ENCODE measurements at places on chromosomes 7 and 10.
A peak's percentile ranks its signal among the peaks of the same experiment; 100 is the strongest.

GRCh38 chr10:99234041-99234790 lies 1.4 kb downstream of the HPSE2 start:
- DNase-seq, result peak; percentile 42

DNA sequence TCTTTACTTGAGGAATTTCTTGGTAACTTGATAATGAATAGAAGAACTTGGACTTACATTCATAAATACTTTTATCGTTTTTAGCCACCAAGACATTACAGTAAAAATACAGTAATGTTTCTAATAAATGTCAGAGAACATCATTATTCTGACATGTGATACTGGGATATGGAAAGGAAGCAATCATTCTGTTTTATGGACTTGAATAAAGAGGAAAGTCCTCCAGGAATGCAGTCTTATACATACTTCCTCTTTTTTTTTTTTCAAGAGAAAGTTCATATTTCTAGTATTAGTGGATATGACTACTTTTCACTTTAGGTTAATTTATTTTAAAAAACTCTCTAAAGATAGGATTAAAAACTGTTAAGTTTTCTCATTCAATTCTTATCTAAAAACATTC lies 220.0 kb upstream of the SEMA3C start:
- DNase-seq, result no peak

DNA sequence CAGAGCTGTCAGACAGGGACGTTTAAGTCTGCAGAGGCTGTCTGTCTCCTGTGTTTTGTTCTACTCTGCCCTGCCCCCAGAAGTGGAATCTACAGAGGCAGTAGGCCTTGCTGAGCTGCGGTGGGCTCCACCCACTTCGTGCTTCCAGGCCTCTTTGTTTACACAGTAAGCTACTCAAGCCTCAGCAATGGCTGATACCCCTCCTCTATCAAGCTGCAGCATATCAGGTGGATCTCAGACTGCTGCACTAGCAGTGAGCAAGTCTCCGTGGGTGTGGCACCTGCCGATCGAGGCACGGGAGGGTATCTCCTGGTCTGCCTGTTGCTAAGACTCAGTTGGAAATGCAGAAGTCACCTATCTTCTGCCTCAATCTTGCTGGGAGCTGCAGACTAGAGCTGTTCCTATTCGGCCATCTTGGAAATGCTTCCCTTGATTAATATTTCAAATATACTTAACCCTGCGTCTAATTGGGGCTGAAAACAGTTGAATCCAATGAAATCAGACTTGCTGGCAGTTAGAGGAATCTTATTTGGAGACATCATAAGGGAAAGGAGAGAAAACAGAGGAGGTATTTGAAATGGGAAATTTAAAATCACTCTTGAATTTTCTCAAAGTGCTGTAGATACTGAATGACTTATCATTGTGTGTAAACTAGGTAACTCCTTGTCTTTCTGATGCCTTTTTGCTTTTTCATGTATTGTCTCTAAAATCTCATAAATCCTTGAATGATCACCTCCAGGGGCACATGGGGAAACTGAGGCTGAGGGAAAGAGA lies 13.8 kb upstream of the CYP3A5 start:
- no peak for DNase-seq

DNA sequence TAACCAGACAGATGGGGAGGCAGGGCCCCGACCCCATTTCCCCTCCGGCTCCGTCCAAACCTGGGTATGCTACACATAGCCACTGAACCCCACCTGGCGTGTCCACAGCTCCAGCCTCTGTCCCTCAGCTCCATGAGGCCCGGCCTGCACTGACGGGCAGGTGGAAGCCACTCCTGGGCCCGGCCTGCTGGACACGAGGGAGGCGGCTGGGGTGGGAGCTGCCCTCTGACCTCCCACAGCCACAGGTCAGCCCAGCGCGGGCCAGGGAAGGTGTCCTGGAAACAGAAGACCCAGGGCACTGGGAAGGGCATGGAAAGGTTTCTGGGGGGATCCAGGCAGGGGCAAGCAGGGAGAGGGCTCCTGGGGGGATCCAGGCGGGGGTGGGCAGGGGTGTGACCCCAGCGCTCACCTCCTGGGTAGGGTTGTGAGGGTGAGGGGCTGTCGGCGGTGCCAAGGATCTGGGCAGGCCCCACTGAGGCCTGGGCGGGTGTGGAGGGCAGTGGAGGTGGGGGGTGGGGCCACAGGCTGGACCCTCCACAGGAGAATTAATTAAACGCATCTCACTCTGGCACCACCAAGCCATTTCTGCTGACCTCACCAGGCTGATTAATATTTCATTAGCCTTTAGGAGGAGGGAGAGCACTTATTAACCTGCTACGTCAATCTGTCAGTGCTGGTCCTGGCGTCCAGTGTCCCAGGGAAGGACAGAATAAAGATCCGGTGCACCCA lies 108.9 kb downstream of the UNCX start:
- DNase-seq, result no peak

DNA sequence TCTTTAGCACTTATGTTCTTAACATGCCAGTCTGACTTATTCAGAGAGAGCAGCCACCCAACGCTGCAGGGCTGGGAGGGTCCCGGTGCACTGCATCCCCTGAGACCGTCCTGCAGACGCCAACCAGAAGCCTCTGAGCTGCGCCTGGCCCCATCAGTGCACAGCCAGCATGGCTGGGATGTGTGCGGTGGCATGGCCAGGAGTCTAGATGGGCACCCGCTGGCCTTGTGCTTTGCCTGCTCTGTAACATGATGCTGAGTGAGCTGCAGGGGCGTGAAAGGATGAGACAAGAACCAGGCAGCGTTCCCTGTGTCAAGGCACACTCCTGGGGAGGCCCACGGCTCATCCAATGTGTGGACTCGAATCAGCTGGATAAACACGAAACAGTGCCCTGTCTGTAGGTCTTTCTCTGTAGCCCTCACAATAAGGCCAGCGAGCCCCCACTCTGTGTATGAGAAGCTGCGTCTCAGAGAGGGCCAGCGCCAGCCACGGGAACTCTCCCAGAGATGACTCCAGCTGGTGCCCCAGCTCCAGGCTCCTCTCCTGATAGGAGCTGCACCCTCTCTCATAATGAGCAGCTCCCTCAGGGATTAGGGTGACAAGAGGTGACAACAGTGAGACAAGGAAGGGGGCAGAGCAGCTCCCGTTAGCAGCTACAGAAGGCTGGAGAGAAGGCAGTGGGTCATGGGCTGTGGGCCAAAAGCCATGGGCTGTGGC lies 96.8 kb downstream of the TNS3 start:
- DNase-seq, result no peak

GRCh38 chr7:4010923-4011656 lies 671.0 kb upstream of the FOXK1 start:
- no peak for DNase-seq

GRCh38 chr10:75929630-75930161 lies 498.3 kb downstream of the LRMDA start:
- DNase-seq, result no peak

- no peak for DNase-seq
These were observed 754 bp upstream of the PHYHIPL start for GRCh38 chr10:59175538-59176240.

- DNase-seq, result peak; percentile 61
These were observed 1.6 kb downstream of the TCF7L2 start for GRCh38 chr10:112951359-112952281.

GRCh38 chr10:132239126-132240031 lies 52.6 kb downstream of the DPYSL4 start:
- DNase-seq, result no peak

- peak; percentile 82 for DNase-seq
These were observed 2.1 kb downstream of the VIM start for GRCh38 chr10:17229967-17230682.

DNA sequence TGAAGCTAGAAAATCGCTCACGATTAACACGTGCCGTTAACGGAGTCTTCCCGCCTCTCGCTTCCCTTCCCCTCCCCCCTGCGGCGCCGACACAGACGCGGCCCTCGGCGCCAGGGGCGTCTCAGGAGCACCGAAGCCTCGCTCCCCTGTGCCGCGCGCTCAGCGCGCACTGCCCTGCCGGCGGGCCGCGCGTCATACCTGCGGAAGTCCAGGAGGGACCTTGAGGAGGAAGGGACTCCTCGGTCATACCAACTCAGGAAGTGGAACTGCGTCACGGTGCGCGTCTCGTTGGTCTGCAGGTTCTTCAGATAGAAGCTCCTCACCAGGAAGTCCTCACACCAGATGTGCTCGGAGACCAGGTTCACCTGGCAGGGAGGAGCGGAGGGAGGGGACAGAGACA lies 239.6 kb downstream of the DNAJB6 start:
- no peak for DNase-seq

DNA sequence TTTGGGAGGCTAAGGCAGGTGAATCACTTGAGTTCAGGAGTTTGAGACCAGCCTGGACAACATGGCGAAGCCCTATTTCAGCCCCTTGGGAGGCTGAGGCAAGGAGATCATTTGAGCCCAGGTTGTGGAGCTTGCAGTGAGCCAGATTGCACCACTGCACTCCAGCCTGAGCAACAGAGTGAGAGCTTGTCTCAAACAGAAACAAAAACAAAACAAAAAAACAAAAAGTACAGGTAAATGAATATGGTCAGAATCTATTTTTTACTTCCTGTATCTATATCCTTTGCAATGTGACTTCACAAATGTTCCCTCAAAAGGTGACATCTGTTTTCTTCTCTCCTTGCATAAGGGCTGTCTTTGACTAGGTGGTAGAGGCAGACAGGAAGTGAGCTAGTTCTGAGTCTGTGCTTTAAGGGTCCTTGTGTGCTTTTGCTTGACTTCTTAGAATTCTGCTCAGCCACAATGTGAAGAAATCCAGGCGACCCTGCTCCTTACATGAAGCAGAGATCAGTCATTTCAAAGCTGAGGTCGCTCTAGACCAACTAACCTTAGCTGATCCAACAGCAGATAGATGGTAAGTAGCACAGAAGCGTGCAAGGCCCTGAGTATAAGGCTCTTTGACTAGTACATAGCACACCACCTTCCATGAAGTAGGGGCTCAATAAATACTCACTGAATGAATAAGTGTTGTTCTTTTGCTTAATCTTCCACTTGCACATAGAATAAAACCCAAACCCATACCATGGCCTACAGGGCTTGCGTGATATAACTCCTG lies 423.2 kb upstream of the PCDH15 start:
- DNase-seq, result no peak

GRCh38 chr7:5428478-5429252 lies 5.0 kb upstream of the TNRC18 start:
- peak; percentile 74 for DNase-seq

DNA sequence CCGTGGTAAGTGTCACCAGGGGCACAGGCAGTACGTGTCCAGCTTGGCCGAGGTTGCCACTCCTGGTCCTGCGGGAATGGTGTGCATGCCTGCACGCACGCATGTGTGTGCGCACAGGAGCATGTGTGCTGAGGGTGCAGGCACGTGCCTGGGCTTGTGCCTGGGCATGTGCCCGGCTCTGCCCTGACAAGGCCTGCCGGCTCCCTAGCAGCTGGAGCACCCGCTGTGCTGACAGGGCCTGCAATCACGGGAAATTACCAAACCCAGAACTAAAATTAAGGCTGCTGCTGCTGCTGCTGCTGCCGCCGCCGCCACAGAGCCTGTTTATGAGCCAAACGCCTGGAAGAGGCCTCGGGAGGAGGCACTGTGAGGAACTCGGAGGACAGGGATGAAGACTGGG lies 28.7 kb downstream of the GHRHR start:
- DNase-seq, result no peak

- peak; percentile 31 for DNase-seq
These were observed 270.1 kb upstream of the TPK1 start for GRCh38 chr7:145106001-145106400.

- DNase-seq, result no peak
These were observed 106.1 kb downstream of the TNS3 start for GRCh38 chr7:47475880-47476227.

DNA sequence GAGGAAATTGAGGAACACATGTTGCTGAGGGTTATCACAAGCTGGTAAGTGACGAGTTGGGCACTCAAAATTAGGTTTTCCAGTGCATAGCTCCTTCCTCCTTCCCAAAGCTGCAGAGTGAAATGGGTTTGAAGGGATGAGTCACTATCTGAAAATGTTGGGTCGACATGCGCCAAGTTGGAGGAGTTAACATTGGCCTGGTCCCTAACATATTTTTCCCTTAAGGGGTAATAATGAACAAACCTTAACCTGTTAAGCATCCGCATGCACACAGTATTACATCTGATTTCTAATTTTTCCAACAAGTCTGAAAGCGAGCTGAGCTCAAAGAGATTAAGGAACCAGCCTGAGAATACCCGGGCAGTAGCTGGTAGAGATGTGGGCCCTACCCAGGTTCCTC lies 20.7 kb upstream of the TECTB start:
- no peak for DNase-seq

DNA sequence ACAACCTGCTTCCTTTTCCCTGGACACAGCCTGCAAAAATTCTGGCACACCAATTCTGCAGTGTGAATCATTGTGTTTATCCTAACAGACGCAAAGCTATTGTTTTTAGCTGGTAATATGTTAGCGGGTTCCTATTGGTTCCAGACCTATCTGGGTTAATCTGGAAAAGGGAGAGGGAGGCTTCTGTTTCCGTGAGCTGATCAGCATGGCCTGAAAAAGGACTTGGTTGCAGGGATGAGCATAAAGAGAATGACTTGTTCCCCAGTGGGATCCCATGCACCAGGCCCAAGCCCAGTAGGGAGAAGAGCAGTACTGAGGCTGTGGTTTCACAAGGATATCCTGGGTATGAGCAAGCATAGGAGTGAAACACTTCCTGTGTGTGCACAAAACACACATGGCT lies 78.4 kb downstream of the PDE1C start:
- no peak for DNase-seq

DNA sequence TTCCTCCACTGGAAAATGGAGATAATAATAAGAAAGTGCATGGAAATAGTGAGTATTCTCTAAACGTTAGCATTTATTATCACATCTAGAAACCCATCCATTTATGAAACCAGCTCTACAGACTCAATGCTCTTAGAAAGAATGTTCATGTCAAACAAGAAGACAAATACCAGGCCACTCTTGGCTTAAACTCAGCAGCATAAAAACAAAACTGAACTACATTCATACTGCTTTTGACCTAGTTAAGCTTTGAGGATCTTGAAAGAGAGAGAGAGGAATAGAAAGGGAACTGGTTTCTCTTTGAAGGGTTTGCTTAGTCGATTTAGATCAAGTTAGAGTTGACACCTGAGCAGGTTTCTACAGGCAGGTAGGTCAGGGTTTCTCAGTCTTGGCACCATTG lies 332.9 kb upstream of the PRKCQ start:
- no peak for DNase-seq

DNA sequence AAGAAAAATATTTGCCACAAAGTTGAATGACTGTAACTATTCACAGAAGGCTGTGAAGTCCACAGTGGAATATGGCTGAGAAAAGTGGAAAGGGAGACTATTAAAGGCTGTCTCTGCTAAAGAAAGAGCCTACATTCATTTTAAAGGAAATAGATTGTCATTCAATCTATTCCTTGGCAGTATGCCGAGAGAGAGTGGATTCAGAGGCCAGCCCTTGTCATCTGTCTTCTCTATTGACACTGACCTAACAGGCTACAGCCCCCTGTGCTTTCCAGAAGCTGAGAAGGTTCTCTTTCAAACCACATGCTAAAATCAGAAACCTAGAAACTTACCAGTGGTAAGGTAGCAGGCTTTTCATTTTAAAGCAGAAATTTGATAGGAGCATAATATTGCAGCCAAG lies 12.1 kb downstream of the ODAD2 start:
- DNase-seq, result no peak

GRCh38 chr10:43623351-43623750 lies 17.1 kb downstream of the ZNF485 start:
- no peak for DNase-seq

- peak; percentile 23 for DNase-seq
These were observed 70.5 kb upstream of the ABI1 start for GRCh38 chr10:26931223-26931622.

GRCh38 chr7:43652364-43652763 lies 69.5 kb downstream of the STK17A start:
- DNase-seq, result no peak
